ENCODE measurements at places on chromosomes 6 and 20. TPM values are rescaled to one million over a fixed set of nuclear protein-coding genes. Genes with fewer than 3 reads are reported as not detected.

SLC22A7 gene
- not detected for total RNA-seq

DNA sequence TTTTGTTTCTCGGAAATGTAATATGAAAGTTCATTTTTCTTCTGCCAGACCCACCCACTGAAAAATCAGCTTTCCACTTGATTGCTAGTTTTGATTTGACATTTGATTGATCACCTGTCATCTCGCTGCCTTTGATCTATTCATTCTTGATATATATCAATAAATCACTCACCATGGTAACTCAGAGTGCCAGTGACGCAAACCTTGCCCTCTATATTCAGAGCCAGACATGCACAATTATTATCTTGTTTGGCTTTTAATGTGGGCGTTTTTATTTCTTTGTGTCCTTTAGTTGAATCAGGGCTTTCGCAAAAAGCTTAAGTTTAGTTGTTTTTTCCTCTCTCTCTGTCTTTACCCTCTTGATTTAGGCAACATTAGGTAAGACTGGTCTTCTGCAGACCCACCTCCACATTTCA, 2.0 kb downstream of the TSHZ2 start:
- H3K27ac ChIP-seq: no peak overlapping the region

DNA sequence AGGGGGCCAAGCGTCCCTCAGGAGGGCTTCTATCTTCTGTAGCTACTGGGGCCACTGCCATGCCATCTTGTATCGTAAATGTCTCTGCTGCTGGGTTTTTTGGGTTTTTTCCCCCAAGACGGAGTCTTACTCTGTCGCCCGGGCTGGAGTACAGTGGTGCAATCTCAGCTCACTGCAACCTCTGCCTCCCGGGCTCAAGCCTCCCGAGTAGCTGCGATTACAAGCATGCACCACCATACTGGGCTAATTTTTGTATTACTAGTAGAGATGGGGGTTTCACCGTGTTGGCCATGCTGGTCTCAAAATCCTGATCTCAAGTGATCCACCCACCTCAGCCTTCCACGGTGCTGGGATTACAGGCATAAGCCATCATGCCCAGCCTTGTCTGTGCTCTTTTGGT, 111.3 kb upstream of the LOC128125822 start:
- DNase-seq: no peak
- no peaks in the 10 kb centered on the region for H3K27me3 ChIP-seq
- no peaks in the 10 kb centered on the region for H3K4me1 ChIP-seq
- no peaks in the 10 kb centered on the region for H3K36me3 ChIP-seq
- no peak overlapping the region for H3K27ac ChIP-seq
- no peak overlapping the region for H3K4me3 ChIP-seq

DNA sequence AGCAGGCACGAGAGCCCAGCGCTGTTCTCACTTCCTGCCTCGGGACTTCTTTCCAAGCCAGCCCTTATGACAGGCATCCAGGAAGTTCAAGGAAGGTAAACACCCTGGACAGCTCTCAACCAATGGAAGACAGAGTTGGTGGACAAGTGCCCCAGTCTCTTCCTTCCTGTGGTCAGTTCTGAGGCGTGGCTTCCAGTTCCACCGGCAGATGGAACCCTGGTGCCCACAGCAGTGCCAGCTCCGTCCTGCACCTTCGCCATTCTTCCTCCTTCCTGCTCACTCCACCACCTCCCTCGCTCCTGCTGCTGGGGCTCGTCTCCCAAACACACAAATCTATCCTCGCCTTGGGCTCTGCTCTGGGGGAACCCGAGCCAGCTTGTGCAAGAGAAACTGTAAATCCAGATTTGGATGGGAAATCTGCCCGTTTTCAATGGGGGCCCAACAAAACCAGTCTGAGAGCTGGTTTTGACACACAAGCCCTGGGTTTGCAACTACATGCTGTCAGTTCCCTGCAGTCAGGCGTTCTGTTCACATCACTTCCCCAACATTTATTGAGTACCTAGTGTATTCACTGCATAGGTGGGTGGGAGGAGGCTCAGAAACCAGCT, 162.7 kb downstream of the GRM4 start:
- no peak for DNase-seq
- H3K4me1 ChIP-seq: peaks cover 10% of the 10 kb centered on the region
- peaks cover 3% of the 10 kb centered on the region for H3K27me3 ChIP-seq
- no peak overlapping the region for H3K27ac ChIP-seq

DNA sequence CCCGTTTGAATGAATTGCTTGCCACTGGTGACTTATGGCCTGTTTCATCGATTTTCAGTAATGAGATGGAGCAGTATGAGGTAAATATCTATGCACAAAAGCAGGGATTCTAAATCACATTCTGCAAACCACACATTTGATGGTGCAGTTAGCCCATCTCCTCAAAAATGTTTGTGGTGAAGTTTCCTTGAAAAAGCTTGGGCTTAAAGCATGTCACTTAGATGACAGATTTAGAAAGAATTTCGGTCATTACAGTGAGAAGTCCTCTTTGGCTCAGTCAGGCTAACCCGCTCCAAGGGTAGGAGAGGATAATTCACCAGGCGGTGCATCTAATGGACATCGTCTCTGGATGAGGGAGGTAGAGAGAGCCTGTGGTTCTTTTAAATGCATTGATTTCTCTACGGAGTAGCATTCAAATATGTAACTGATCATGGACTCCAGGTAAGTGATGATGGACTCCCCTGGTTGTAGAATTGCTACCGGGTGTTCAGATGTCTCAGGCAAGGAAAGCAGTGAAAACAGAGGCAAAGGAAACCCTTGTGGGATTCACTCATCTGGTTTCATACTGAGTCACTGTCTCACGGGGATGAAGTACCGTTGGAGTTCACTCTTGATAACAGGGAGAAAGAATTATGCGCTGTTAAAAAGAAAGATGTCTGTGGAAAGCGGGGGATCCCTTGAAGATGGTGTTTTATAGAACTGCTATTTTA, 65.3 kb downstream of the AIG1 start:
- no peak overlapping the region for H3K4me3 ChIP-seq
- peaks cover 10% of the 10 kb centered on the region for H3K36me3 ChIP-seq
- H3K27ac ChIP-seq: no peak overlapping the region
- H3K4me1 ChIP-seq: peaks cover 9% of the 10 kb centered on the region
- no peak for DNase-seq
- H3K27me3 ChIP-seq: no peaks in the 10 kb centered on the region

GRCh38 chr6:54654381-54654780, 192.2 kb upstream of the FAM83B start:
- H3K27ac ChIP-seq: no peak overlapping the region
- no peaks in the 10 kb centered on the region for H3K36me3 ChIP-seq
- no peaks in the 10 kb centered on the region for H3K27me3 ChIP-seq
- no peak for DNase-seq

Data from activated CD8-positive, alpha-beta memory T cell treated with anti-CD3 and anti-CD28 coated beads, Interleukin-2, amount 10 ng/mL, durations not matched to agents 7 days and 5 days (primary cell).